ENCODE measurements at places on chromosomes 4 and X.

- no peak for DNase-seq
Measured at GRCh38 chr4:2946812-2947600, 16.2 kb downstream of the NOP14 start.

DNA sequence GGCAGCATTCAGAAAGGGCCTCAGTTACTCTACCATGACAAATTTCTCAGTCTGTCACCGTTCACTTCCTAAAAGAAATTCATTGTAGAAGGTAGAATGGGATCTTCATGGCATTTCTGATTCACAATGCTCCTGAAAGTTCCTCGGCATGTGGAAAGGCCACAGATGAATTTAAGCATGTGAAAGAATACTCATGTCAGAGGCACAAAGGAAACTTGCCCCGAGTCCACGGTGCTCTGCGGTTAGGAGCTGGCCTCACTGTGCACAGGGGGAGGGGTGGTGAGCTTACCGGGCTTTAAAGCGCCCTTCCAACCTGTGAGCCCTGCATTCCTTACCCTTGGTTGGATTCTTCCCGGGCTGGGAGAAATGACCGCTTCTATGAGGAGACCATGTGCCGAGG lies 9.3 kb downstream of the TKTL1 start:
- no peak for DNase-seq

- DNase-seq: no peak
Measured at GRCh38 chr4:182310962-182311361, 67.8 kb downstream of the TENM3 start.

GRCh38 chr4:16113741-16114140 lies 29.9 kb upstream of the PROM1 start:
- DNase-seq: no peak

DNA sequence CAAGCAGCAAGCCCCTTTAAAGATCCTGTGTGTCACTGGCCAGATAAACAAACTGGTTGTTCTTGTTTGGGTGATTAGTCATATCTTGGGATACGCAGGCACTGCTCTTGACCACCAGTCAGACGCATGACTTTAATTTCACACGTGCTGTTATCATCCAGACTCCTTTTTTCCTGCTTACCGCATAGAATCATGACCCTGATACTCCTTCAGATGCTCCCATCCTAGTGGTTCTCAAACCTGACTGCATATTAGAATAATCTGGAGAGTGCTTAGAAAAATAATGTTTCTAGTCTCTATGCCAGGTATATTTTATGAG lies 78.8 kb downstream of the CLDN22 start:
- DNase-seq: no peak

DNA sequence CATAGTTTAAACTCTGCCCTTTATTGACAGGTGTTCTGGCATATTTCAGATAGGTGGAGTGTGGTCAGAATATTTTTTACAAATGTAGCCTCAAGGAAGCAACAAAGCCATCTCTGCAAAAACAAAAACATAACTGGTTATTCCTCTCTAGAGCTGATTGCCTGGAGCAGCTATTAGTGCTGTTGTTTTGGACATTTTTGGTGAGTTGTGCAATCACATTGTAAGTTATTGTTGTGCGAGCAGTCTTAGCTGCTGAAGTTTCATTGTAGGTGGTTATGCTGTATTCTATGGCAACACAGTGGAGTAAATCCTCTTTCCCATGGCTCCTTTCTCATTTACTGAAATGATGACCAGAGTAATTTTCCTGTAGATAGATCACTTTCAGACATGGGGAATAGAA lies 1413.0 kb downstream of the PCDH7 start:
- no peak for DNase-seq

DNA sequence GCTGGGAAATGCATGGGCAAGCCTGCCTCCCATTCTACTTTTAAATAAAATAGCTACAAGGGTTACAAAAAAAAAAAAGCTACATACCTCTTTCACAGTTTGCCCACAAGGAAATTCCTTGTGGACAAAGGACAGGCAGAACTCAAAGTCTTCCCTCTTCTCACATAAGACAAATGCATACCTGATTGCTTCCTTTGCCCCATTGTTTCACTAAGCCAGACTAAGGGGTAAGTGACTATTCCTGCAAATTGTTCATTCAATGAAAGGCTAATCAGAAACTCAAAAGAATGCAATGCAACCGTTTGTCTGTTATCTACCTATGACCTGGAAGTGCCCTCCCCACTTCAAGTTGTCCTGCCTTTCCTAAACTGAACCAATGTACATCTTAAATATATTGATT lies 780.6 kb downstream of the FAM133A start:
- DNase-seq: no peak

GRCh38 chr4:77176640-77177039 lies 19.6 kb downstream of the CCNG2 start:
- no peak for DNase-seq

DNA sequence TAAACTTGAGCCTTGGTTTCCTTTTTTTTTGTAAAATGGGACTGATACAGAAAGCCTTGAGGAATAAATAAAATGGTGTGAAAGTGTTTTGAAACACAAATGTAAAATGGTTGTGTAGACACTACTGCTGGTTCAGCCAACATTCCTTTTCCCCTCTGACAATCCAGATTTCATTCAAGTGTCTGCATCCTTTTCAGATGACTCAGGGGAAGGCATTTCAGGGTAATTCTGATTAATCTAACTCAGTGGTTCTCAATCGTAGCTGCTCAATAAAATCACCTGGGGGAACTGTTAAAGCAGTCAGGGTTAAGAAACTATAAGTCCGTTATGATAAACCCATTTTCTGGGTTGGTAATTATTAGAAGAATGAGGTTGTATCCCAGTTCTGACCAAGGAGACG lies 4.6 kb downstream of the ARHGAP10 start:
- DNase-seq: no peak

GRCh38 chr4:184329659-184330400 lies 112.2 kb upstream of the ENPP6 start:
- no peak for DNase-seq

GRCh38 chrX:53251307-53251706 lies 26.3 kb upstream of the KDM5C start:
- no peak for DNase-seq

DNA sequence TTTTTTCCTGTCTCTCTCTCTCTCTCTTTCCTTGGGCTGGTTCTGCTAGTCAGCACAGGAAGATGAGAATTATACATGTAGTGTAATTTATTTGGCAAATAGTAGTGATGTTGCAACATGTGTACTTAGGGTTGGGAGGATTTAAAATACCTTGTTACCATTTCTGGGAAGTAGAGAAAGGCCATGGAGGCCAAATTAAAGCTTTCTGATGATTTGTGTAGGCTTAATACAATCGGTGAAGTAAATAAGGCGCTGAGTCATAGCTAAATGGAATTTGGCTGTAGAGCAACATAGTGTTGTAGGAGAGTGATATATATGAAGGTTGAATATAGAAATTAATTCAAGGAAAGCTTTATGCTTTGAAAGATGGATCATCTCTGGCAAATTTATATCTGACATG lies 295.3 kb downstream of the GRID2 start:
- no peak for DNase-seq

- DNase-seq: no peak
Measured at GRCh38 chr4:15995826-15996225, 32.9 kb upstream of the FGFBP2 start.

- DNase-seq: no peak
Measured at GRCh38 chr4:25938787-25939186, 24.8 kb downstream of the SMIM20 start.

- DNase-seq: no peak
Measured at GRCh38 chr4:157421365-157421764, 200.8 kb downstream of the GRIA2 start.

DNA sequence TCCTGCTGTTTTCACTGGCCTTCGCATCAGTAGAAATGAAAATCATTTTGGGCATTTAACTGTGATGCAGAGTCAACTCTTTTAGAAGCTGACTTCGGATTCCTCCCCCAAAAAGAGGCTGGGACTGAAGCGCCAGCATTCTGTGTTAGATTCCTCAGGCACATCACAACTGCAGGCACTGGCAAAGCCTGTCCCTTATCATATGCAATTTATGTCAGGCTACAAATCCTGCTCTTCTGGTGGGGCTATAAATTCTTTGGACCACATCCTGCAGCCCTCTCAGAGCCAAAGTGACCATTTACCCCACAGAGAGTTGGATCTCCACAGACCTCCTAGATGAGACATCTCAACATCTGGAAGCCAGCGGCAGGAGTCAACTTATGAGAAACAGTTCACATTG lies 138.4 kb downstream of the CBR4 start:
- DNase-seq: no peak

- no peak for DNase-seq
Measured at GRCh38 chr4:13432453-13432852, 51.7 kb downstream of the RAB28 start.

GRCh38 chrX:133151336-133151735 lies 54.4 kb upstream of the USP26 start:
- DNase-seq: no peak

GRCh38 chr4:99149426-99150019 lies 5.4 kb upstream of the ADH4 start:
- no peak for DNase-seq

DNA sequence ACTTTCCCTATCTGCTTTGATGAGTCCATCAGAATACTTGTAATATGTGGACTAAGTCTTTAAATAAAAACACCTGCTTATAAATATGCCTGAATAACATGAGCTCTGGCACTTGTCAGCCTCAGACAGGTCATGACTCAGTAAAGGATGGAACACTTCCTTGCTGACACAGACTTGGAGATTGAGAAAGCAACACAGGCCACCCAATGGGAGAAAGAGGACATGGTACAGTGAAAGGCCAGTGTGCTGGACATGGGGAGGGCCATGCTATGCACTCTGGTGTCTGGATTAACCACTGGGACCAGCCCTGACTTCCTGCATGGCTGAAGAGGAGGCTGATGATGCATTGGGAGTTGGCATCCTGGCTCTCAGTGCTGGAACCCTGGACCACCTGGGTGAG lies 149.5 kb downstream of the DHRSX start:
- no peak for DNase-seq

- DNase-seq: no peak
Measured at GRCh38 chr4:121096191-121096590, 23.9 kb upstream of the NDNF start.

DNA sequence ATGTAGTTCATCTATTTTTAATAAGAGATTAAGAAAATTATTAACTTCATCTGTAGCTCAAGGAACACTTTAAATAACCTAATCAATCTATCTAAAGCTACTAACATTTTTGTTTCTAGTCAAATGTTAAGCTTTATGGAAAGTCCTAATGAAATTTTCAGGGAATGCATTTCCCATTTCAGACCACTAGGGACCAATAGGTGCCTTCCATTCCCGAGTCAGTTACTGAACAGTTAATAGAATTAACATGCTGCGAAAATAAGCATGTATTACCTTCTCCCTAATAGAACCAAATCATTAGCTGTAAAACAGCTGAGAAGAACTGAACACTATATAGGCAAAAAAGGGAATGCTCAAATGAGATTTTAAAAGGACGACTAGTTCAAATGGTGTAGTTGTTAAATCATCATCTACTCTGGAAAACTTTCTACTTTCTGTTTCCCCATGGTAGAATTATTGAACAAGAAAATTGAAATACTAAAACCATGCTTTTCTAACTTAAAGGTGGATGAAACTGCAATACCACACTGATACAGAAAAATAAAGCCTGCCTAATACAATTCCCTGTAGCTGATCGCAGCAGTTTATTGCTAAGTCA lies 22.5 kb downstream of the STX18 start:
- no peak for DNase-seq

- no peak for DNase-seq
Measured at GRCh38 chr4:142719854-142720541, 126.1 kb downstream of the INPP4B start.

- no peak for DNase-seq
Measured at GRCh38 chr4:155025762-155026457, 182.5 kb upstream of the NPY2R start.

GRCh38 chrX:6813836-6814370 lies 279.0 kb upstream of the VCX3A start:
- DNase-seq: no peak

- DNase-seq: no peak
Measured at GRCh38 chr4:69467797-69468196, 27.9 kb downstream of the UGT2B4 start.

Data from T-helper 9 cell (primary cell).